Naive thymus-derived CD4-positive, alpha-beta T cell (primary cell): ENCODE measurements at places on chromosomes 11 and 22. TPM values are rescaled to one million over a fixed set of nuclear protein-coding genes. Genes with fewer than 3 reads are reported as not detected.

DNA sequence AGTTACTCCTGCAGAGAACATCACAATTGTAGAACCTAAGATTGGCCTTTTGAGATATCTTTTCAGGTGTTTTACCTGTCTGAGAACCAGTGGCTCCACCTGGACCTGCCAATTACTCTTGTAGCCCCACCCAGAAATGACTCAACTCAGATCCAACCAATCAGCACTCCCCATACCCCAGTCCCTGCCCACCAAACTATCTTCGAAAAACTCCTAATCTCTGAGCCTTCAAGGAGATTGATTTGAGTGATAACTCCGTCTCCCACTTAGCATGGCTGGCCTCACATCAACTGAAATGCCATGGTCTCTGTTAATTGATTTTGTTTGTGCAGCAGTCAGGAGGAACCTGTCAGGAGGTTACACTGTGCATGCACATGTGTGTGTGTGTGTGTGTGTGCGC is 103.6 kb downstream of the MTNR1B start:
- no peak overlapping the region for H3K27ac ChIP-seq
- no peak for DNase-seq
- no peaks in the 10 kb centered on the region for H3K36me3 ChIP-seq
- no peak overlapping the region for H3K4me3 ChIP-seq

SAA1 gene
- total RNA-seq: not detected in 2 replicates

MMP27 gene
- total RNA-seq: not detected

CLP1 gene
- 13.3 TPM for total RNA-seq

MMP13 gene
- not detected for total RNA-seq

NRGN gene
- total RNA-seq: 3.4 and 5.1 TPM in 2 replicates
